Suprapubic skin (tissue), 4 donors: ENCODE measurements at places on chromosomes 3 and 15.

GRCh38 chr3:179672918-179673317, 20.1 kb downstream of the USP13 start:
- DNase-seq = no peak
- no peak overlapping the region for H3K4me3 ChIP-seq
- no peaks in the 10 kb centered on the region for H3K36me3 ChIP-seq
- no peak overlapping the region for H3K27ac ChIP-seq

DNA sequence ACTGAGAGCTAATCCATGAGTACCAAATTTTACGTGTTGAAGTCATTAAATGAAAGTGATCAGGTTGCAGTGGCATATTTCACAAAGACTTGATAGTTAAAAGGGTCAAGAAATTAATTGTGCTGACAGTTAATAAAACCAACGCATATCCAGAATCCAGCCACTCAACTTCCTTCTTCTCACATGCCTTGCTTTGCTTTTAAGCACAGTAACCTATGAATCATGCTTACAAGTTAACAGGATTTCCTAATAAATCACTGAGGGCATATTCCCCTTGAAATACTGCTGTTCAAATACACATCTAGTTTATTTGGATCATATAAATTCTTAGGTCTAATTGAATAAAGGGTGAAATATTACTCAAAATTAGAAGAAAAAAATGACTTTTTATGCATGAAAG, 801.5 kb upstream of the EPHA6 start:
- H3K4me3 ChIP-seq = no peak overlapping the region
- no peak for DNase-seq
- no peaks in the 10 kb centered on the region for H3K27me3 ChIP-seq
- no peaks in the 10 kb centered on the region for H3K4me1 ChIP-seq
- H3K27ac ChIP-seq = no peak overlapping the region

DNA sequence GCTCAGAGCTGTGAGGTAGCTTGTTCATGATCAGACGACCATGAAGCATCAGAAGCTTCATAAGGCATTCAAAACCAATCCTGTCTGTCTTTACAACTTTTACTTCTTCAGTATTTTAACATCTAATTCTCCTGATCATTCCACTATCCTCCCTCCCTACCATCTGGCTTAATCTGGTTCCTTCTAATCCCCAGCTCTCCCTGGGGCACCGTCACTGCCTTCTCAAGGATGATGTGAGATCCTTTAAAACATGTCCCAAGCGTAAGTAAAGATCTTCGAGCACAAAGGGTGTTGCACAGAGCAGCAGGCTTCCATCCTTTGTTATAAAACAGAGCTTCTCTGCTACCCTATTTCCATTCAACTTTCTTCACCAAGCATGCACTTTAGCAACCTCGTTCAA, 362.7 kb upstream of the ARRDC4 start:
- H3K4me3 ChIP-seq = no peak overlapping the region
- no peaks in the 10 kb centered on the region for H3K27me3 ChIP-seq
- no peak overlapping the region for H3K27ac ChIP-seq
- DNase-seq = no peak
- H3K4me1 ChIP-seq = no peaks in the 10 kb centered on the region
- no peaks in the 10 kb centered on the region for H3K36me3 ChIP-seq

DNA sequence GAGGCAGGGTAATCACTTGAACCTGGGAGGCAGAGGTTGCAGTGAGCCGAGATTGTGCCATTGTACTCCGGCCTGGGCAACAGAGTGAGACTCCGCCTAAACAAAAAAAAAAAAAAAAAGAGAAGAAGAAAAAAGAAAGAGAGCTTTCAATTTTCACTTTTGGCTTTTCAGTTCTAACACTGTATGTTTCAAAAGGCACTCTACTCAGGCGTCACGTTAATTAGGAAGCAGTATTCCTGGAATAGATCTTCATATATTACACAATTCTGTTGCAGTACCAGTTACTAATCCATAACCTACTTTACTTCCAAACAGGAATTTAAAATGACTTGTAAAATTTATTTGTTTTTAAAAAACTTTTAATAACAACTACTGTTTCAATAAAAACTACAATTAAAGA, 131.7 kb upstream of the PLXND1 start:
- peaks cover 24% of the 10 kb centered on the region for H3K4me1 ChIP-seq
- DNase-seq = no peak
- H3K4me3 ChIP-seq = no peak overlapping the region
- no peaks in the 10 kb centered on the region for H3K27me3 ChIP-seq
- H3K36me3 ChIP-seq = no peaks in the 10 kb centered on the region

DNA sequence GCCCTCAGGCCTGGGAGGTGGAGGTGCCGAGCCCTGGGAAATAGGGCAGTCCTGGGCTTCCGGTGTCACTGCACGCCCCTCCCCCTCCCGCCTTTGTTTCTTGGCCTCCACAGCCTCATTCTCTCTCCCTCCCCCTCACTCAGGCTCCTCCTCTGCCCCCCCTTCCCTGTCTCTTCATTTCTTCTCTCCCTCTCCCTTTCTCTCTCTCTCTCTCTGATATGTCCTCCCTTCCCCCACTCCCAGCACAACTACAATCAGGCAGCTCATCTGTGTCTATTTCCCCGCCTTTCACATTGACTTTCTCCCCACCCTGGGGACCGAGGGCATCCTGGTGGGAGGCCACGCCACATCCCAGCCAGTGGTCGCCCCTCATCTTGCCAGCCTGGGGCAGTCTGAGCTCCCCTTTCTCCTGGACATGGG, 40.2 kb downstream of the IDH2 start:
- no peak for DNase-seq
- peaks cover under 1% of the 10 kb centered on the region for H3K36me3 ChIP-seq
- H3K4me3 ChIP-seq = no peak overlapping the region
- H3K27me3 ChIP-seq = no peaks in the 10 kb centered on the region
- peak overlapping the region; percentile 84 for H3K27ac ChIP-seq

DNA sequence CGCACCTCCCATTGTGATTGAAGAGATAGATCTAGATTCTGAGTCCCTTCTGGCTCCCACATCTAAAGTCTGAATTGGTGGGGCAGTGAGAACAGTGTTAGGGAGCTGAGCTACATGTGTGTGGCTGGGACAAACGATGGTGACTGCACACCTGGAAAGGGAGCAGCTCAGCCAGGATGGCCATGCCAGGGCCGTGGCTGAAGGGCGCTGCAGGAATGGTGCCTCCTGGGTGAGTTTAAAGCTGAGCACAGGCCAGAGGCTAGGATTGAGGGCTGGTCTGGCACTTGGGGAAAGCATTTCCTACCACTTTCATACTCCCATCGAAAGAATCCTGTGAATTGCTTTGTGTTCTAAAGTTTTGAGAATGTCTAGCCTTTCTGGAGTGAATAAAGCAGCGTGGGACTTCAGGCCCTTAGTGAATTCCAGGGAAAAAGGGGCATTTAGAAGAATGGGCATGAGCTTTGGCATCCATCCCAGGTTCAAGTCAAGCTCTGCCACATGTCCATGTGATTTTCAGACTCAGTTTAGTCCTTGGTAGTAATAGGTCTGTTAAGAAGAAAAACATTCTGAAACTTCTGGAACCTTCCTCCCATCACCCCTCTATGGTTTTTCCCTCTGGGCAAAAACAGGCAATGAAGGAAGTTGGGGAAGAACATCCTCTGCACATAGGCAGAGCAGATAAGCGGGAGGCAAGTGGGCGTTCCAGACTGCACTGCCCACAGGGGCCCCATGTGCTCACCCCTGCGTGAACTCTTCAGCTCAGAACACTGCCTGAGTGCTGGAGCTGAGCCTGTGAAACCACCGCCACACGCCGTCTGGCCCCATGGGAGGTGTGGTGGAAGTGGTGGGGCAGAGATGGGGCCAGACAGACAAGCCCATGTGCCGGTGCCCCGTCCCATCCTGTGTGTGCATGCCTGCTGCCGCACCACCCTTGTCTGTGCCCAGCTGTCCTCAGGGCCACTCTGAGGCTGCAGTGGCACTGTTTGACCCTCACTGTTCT, 12.9 kb upstream of the CPNE9 start:
- no peaks in the 10 kb centered on the region for H3K27me3 ChIP-seq
- H3K36me3 ChIP-seq = peaks cover 99% of the 10 kb centered on the region
- no peak overlapping the region for H3K27ac ChIP-seq
- no peak overlapping the region for H3K4me3 ChIP-seq
- no peaks in the 10 kb centered on the region for H3K4me1 ChIP-seq

- H3K4me1 ChIP-seq = no peaks in the 10 kb centered on the region
- H3K27ac ChIP-seq = no peak overlapping the region
- H3K27me3 ChIP-seq = no peaks in the 10 kb centered on the region
- DNase-seq = no peak
- no peaks in the 10 kb centered on the region for H3K36me3 ChIP-seq
- H3K4me3 ChIP-seq = no peak overlapping the region
Measured at GRCh38 chr3:109864452-109864851, 527.1 kb upstream of the DPPA4 start.

GRCh38 chr3:188168648-188169047, 14.7 kb downstream of the LPP start:
- H3K4me3 ChIP-seq = no peak overlapping the region
- no peak for DNase-seq
- no peaks in the 10 kb centered on the region for H3K36me3 ChIP-seq
- no peak overlapping the region for H3K27ac ChIP-seq
- peaks cover 17% of the 10 kb centered on the region for H3K4me1 ChIP-seq

DNA sequence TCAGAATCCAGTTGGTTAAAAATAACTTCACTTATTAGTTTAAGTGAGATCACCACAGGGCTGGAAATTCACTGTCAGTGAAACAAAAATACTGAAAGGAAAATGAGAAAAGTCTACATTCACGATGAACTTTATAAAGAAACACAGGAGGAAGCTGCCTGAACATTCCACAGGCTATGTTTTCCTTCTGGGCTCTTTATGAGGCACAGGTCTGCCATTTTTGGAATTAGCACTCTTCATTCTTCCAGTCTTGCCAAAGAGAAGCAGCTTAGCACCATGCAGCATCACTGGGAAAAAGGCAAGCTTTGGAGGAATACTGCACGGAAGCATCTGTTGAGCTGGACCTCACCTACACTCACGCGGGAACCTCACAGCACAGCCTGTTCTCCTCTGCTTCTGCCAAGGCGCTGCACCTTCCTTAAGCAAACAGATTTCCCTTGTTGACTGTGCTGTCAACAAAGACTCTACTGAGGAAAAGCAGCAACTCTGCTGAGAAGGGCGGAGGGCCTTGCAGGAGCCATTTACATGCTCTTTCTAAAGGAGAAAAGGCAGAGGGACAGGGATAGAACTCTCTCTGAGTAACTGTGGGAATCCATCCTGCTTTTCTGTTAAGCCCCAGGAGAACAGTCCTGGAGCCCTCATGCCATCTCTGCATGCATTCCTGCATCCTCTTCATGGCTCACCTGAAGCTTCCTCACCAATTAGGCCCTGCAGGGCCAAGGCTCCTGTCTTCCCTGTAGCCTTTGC, 15.7 kb downstream of the SUSD5 start:
- DNase-seq = no peak
- H3K27me3 ChIP-seq = no peaks in the 10 kb centered on the region
- no peak overlapping the region for H3K27ac ChIP-seq
- no peaks in the 10 kb centered on the region for H3K36me3 ChIP-seq
- no peak overlapping the region for H3K4me3 ChIP-seq
- no peaks in the 10 kb centered on the region for H3K4me1 ChIP-seq
